ENCODE measurements at places on chromosomes 16 and 17.

DNA sequence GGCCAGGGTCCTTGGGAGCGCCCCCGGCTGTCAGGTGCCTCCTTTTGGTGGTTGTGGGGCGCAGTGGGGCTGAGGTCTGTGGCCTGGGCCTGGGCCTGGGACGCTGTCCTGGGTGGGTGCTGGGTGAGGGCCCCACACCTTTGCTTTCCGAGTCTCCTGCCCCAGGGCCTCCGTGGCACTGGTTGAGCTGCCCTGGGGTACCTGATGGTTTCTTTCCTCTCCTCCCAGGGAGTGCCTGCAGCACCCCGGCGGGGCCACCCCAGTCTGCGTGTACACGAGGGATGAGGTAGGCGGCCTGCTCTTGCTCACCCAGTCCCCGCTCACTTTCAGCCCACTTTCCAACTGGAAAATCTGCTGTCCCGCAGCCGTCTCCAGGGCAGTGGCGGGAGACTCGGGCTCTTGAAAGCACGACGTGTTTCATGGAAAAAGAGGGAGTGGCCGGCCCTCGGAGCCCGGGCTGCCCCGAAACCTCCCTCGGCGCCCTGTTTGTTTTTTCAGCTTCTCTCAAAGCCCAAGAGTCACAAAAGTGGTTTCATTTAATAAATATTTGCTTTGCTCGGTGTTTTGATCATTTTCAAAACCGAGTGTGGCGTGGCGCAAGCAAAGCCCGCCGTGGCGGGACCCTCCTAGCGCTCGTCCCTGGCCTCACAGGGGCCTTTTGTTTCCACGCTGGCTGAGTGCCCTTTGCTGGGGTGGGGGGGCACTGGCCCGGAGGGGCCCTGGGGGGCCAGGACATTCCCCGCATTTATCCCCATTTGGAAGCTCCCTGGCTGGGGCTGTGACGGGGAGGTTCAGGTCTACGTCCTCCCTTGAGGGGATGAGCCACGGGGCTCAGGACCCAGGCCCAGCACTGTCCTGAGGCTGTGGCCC lies 17.4 kb downstream of the ASPSCR1 start:
- peak; percentile 20 for DNase-seq

DNA sequence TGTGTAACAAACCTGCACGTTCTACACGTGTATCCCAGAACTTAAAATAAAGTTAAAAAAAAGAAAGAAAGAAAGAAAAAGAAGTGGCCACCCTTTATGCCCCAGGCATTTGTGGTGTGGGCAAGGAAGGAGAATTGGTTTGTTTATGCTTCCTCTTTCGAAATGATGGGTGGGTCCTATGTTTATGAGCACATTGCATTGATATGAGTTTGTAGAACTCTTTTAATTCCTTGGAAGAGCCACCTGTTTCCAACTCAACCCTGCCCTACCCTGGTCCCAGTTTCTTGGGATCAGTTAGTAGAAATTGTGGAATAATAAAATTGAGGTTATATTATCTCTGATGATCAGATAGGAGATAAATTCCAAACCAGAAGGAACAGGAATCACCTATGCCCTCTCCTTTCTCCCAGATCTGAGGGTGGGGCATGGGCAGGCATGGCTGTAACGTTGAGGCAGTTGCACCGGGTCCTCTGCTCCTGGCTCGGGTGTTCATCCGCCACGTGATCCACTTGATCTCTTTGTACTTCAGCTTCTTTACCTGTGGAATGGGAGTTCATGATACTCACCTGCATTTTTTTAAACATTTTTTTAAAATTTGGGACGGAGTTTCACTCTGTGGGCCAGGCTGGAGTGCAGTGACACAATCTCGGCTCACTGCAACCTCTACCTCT lies 15.9 kb downstream of the CHAD start:
- DNase-seq = no peak

- DNase-seq = peak; percentile 77
These were observed 70.5 kb downstream of the GAS7 start for GRCh38 chr17:10127819-10128425.

DNA sequence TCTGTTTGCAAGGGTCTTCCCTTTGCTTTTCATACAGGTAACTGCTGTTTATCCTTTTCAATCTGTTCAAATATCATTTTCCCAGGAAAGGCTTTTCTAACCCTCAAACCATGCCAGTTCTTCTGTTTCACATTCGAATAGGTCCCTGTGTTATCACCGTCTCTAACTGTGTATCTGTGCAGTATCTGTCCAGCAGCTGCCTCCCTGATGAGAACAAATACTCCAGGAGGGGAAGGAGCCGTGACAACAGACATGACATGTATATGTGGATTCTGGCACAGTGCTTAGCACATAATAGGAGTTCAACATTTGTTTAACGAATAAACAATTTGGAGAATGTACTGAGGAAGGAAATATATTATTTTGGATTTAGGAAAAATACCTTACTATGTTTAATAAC lies 95.7 kb downstream of the STX8 start:
- no peak for DNase-seq

GRCh38 chr17:16081507-16082087 lies 82.0 kb downstream of the TTC19 start:
- DNase-seq = no peak

- DNase-seq = peak; percentile 76
These were observed 304.4 kb downstream of the FOXL1 start for GRCh38 chr16:86882586-86883280.

- peak; percentile 62 for DNase-seq
These were observed 1.1 kb downstream of the PHF12 start for GRCh38 chr17:28950017-28950751.

- DNase-seq = no peak
These were observed 2.0 kb upstream of the ARRB2 start for GRCh38 chr17:4708436-4708835.

DNA sequence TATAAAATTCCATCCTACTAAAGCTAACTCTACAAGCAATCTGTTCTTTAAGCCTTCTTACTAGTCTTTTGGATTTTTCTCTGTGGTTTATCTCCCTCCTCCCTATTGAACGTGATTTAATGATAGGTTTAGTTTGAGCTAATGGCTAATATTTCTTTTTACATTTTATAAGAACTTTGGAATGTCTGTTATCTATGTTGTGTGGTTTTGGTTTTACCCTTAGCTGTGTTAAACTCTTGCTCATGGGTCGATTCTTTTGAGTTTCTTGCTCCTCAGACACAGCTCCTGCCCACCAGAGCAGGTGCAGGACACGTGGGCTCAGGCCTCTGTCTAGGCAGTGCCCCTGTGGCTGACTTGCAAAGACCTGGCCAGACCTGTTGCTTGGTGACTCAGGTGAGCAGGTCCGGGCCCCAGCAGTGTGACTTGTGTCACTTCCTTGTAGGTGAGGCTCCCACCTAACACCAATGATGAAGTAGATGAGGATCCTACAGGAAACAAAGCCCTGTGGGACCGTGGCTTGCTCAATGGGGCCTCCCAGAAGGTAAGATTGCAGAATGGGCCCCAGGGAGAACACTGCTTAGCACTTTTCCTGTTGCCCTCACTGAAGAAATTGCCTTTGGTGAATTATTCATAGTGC lies 45.1 kb downstream of the SF3B3 start:
- peak; percentile 32 for DNase-seq

DNA sequence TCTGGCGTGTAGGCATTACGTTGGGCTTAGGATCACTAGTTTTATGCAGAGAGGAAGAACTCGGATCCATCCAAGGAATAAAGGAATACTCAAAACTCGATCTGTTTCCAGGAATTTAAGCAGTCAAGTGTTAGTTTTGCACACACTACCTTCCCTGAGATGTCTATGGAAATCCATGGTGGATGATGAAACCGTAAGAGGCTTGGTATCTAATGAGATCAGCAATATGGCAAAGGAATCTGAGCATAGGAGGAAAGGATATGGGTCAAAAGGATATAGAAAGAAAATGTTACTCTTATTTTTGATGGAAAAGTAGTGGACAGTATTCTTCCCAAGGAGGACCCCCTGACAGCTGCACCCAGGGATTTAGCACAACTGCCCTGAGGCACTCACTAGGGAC lies 59.6 kb downstream of the SMG6 start:
- no peak for DNase-seq

GRCh38 chr17:37134050-37134449 lies 185.3 kb downstream of the AATF start:
- DNase-seq = no peak

- DNase-seq = no peak
These were observed 367.5 kb downstream of the CPPED1 start for GRCh38 chr16:12436201-12436657.

GRCh38 chr16:66264311-66265047 lies 102.0 kb upstream of the CDH5 start:
- DNase-seq = no peak

- DNase-seq = peak; percentile 49
These were observed 190.2 kb upstream of the CDH11 start for GRCh38 chr16:65312071-65312470.

DNA sequence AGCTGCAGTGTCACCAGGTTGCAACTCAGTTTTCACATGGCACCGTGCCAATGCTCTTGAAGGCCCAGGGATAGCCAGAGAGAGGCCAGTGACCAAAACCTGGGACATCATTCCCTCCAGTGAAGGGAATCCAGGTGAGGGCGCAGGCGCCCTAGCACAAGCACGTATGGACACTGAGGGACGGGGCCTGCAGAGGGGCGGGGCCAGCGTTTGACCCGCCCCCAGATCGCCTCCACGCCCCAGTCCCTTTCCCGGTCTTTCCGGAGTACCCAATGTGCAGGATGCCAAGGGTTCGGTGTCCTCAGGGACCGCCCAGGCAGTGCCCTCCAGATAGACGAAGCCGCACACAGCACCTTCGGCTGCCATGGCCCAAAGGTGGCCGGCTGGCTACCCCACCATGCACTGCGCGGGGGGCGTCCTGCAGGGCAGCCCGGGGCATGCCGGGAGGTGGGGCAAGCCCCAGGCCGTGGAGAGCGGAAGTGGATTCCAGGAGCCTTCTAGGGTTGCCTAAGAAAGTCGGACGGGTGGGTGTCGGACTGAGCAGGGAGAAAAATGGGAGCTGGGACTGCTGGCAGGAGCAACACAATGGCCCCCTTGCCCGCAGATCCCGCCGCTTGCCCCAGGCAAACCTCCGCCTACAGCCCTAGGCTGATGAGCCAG lies 4.6 kb downstream of the SLC12A4 start:
- no peak for DNase-seq

- no peak for DNase-seq
These were observed 40.4 kb downstream of the AKAP1 start for GRCh38 chr17:57125406-57125805.

GRCh38 chr16:49875806-49876715 lies 20.1 kb upstream of the ZNF423 start:
- DNase-seq = no peak

DNA sequence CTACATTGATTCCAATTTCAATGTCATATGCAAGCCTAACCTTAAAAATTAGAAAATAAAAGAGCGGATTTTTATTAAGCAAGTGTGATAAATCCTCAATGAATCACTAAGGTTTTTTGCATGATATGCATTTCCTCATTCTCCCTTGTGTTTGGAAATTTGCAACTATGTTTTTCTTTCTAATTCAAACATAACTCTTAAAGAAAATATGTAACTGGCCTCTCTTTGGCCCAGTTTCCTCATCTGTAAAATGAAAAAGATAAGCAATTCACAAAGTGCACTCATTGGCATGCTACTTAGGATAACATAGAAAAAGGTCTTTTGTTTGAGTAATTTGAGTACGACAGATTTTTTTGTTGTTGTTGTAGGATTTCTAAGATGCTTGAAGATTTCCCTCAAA lies 295.5 kb downstream of the CDH11 start:
- peak; percentile 9 for DNase-seq

- DNase-seq = no peak
These were observed 153.5 kb downstream of the MYO1D start for GRCh38 chr17:32723310-32723955.

GRCh38 chr17:1183171-1183873 lies 3.5 kb upstream of the ABR start:
- peak; percentile 26 for DNase-seq

DNA sequence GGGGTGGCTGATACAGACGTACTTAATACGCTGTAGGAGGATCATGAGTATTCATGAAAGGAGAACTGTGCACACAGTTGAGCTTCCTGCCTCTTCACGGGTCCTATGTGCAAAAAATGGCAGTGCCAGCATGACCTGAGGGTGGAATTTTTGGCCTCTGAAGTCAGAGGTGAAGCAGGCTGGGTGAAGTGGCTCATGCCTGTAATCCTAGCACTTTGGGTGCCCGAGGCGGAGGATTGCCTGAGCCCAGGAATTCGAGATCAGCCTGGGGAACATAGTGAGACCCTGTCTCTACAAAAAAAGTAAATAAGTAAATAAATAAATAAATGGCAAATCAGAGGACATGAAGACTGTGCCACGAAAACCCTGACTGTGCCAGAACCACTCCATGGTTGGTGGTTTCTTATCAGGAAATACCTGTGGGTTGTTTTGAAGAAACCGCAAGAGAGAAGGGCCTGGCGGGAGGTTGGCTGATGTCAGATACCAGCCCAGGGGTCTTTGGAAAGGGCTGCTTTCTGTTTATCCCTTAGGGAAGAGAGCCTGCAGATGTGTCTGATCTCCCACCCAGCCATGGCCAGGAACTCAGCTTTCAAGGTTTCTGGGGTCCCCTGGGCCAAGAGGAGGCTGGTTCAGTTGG lies 3.4 kb downstream of the ASPSCR1 start:
- no peak for DNase-seq

- no peak for DNase-seq
These were observed 118.3 kb downstream of the NPIPB5 start for GRCh38 chr16:22628994-22629393.

- peak; percentile 55 for DNase-seq
These were observed 11.4 kb downstream of the KRABD2 start for GRCh38 chr17:8365143-8365542.

- DNase-seq = no peak
These were observed 55.8 kb downstream of the SALL1 start for GRCh38 chr16:51095084-51095881.

DNA sequence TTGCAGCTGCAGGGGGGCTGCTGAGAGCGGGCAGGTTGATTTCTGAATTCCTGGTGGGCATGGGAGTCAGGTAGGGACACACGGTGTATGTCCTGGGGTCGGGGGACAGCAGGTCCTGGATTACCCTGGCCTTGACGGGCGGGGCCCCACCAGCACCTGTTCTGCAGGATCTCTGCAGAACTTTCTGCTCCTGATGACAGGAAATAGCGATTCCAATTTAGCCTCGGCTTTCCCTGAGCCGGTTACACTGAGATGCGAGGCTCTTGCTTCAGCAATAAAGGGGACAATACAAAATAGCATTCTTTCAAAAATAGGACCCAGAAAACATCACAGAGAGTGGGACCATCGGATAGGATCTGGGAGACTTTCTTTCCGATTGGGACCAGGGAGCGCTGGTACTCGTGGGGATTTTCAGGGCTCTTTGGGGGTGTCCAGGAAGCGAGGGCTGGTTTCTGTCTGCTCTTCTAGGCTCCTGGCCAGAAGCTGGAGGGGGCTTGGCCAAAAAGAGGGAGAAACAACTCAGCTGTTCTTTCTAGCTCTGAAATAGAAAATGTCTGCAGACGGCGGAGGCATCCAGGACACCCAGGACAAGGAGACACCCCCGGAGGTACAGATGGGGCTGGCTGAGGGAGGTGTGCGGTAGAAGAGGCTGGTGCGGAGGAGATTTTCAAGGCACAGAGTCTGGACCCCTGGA lies 642 bp downstream of the ZNF205 start:
- no peak for DNase-seq

GRCh38 chr16:89409161-89409711 lies 81.1 kb downstream of the ANKRD11 start:
- no peak for DNase-seq

All from astrocyte of the spinal cord (primary cell).